ENCODE measurements at places on chromosomes 5 and 9.

- DNase-seq, result no peak
Observed at GRCh38 chr9:132494857-132495256, 84.8 kb downstream of the CFAP77 start.

DNA sequence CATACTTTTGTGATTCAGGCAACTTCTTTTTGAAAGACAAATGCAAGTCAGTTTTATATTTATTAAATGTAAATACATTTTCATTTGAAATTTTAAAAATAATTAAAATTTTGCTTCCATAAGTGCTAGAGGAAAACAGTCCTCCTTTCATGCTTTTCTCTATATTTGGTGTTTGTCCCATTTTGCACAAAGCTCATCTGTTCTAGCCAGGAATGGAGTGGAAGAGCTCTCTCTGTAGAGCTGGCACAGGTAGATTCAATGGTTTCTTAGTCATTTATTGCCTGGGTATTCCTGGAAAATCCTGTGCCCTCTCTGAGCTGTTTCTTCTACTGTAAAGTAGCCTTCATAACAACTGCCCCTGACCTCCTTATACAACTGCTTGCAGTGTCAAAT, 267.6 kb upstream of the HAPLN1 start:
- no peak for DNase-seq

DNA sequence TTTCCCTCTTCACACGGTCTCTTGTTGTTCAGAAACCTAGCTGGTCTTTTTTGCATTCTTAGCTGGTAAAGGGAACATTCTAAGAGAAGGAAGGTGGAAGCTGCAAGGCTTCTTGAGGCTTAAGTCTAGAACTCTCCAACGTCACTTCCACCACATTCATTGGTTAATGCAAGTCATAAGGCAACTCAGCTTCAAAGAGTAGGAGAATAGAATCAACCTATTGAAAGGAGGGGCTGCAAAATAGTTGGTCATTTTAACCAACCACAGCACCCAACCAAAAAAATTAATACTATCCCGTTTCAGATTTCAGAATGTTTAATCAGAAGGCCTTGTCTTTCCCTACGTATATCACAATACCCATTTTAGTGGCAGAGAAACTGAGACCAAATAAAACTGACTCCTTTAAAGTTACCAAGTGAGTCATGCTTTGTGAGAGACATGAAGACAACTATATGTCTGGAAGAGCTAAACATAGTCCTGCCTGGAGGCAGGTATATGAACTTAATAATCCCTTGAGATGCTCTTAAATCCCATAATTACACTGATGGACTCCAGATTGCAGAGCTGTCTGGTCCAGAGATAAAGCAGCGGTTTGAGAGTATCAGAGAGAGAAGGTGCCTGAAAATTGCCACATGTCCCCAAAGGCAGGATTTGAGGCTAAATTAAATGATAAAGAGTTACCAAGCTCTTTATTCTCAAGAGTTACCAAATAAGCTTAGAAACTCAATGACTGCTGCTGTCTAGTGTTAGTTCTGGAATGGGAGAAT, 14.4 kb downstream of the DOCK8 start:
- no peak for DNase-seq

GRCh38 chr5:180127682-180128670, 56.4 kb upstream of the RNF130 start:
- no peak for DNase-seq

DNA sequence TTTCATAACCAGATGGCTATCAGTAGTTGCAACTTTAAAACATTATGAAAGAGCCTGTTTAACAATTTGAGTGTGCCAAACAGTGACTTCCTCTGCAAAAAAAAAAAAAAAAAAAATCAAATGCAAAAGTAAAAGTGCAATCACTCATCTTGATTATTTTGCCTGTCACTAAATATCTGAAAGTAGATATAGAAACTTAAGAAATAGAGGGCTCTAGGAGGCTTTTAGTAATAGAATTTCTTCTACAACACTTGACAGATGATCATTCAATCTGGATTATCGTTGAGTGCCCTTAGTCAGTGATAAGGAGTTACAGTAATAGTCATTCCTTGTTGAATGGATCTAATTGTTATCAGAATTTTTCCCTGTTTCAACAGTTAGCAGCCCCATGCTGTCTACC, 101.8 kb downstream of the CETN3 start:
- no peak for DNase-seq

DNA sequence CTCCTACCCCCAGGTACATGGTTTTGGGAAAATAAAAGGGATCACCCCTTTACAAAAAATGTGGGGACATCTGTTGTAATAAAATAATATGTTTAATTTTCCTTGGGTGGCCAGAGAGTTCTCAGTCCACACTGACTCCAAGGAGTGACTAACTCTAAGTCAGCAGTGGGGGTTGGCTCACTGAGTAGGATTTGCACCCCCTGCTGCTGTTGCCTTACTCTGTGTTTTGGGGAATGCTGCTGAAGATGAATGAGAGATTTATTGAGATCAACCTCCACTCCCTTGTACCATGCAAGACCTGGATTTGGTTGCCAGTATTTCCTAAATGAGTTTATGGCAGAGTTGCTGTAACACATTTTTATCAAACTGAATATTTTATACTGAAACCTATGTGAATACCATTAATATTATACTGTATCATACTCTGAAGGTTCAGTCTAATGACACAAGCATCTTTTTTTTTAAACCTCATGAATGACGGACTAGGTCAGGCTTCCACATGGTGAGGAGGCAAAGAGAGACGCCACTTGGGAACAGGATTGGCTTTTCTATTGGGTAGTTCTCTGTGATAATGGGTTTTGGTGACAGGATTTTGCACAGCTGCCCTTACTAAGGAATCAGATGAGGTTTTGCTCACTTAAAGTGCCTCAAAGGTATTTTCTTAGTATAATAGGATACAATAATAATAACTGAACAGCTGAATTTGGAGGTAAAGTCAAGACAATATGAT, 121.3 kb upstream of the OSMR start:
- no peak for DNase-seq

DNA sequence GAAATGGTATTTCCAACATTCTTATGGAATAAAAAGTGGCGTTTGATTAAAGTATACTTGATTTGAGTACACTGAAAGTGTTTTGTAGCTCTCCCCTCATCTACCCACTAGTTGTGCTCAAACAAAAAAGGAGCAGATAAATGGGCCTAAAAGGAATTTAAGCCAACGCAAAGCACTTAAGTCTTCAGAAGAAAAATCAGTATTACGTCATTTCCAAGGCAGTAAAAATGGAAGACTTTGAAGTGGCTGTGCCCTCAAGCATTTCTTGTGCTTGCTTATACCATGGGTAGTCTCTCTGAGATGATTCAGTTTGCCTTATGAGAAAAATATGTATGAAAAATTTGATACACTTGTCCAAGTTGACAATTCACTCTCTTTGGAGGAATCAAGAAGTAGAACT, 279.9 kb upstream of the CD180 start:
- DNase-seq, result no peak

- DNase-seq, result no peak
Observed at GRCh38 chr9:134299883-134300282, 26.4 kb upstream of the RXRA start.

DNA sequence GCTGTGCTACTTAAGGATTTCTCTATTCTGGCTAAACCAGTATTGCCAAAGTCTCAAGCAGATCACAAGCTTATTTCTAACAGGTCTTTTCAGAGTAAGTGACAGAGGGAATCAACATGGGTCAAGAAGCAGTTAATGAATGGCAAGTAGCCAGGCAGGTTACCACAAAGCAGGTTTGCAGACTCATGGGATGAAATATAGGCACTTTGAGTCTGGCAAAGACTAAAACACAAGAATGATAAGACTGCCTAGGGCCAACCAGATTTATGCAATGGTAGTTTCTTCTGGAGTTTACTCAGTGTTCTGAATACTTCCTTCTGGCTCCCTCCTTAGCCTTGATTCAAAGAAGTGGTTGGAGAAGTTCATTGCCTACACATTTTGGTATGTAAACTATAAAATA, 3.6 kb downstream of the HMGCS1 start:
- no peak for DNase-seq

DNA sequence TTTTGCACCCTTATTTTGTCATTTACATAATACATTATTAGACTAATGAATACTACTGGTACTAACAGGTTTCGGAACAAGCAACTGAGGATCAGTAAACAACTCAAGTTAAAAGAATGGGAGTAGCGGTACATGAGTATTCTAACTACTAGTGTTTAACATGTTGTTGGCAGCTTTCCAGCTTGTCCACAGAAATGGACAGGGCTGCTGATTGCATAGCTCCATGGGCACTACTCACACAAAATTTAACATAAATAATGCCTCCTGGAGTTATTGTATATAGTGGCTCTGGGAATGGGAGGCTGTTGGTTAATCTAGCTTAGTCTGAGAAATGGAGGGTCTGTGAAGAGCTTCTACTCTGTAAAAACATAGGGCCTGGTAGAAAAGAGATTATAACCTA, 6.7 kb downstream of the NCBP1 start:
- no peak for DNase-seq

DNA sequence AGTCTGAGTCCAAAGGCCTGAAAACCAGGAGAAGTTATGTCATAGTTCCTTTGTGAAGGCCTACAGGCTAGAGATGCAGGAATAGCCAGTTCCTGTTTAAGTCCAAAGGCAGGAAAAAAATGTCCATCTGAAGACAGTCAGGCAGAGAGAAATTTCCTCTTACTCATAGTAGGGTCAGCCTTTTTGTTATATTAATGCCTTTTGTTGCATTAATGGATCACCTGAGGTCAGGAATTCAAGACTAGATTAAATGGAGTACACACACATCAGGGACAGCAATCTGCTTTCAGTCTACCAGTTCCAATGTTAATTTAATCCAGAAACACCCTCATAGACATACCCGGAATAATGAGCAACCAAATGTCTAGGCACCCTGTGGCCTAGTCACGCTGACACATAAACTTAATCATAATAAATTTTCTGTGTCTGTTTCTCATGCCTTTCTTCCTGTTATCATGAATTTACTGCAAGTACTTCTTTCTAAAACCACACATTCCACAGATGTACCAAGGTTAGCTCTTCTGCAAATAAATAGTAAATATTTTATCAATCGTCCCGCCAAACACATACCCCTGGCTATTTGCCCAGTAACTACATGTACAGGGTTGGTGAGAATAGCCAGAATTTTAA, 703.9 kb downstream of the EFNA5 start:
- no peak for DNase-seq

DNA sequence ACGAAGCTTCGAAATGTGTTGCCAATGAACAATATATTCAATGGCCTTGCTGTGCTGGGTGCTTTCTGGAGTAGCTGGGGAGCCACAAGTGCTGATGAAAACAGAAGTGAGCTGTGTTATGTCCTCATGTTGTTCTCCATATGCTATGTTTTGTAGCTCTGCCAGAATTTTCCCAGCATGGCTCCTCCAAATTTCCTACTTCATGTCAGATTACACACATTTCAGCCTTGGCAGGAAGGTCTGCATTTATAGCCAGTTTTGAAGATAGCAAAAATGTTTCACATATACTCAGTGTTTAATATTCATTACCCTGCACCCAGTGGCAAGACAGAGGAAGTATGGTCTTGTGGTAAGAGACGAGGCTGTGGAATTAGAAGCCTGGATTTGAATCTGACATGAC, 22.6 kb upstream of the NMUR2 start:
- no peak for DNase-seq

GRCh38 chr5:43312699-43313034, 545 bp downstream of the HMGCS1 start:
- DNase-seq, result no peak

DNA sequence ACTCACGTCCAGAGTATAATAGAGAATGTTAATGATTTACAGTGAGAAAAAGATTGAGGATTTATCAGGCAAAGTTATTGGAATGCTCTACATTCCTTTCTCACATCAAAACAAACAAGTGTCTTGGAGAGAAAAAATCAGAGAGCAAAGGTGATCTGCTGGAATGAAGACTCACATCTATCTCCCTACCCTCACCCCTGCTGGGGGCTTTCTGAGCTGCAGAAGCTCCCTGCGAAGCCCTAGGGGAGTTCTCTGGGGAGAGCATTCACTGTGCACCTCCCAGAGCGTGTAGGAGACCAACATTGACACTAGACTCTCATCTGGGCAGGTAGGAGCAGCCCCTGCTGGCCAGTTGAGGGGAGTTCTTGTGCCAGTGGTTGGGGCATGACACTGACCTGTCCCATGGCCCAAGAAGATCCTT, 76.6 kb upstream of the ADAMTS16 start:
- no peak for DNase-seq

DNA sequence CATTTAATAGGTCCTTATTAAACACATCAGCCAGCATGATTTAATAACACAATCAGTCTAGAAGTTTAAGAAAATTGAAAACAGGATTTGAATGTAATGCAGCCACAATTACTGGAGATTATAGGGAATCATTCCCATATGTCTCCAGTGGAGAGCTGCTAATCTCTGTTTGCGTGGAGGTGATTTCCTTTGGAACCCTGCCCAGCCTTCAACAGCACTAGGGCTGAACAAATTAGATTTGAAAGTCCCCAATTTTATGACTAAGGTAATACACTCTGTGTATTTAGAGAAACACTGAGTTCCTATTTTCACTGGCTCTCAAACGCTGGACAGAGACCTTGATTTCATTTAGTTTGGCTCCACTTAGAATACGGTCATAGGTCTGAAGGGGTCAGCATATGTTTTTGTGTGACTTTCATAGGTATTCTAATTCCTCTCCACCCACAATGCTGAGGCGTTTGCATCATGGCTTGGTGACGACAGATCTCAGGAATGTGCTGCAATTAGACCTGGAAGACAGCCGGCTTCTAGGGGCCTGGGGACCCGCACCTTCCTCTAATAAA, 508.3 kb downstream of the EBF1 start:
- no peak for DNase-seq

DNA sequence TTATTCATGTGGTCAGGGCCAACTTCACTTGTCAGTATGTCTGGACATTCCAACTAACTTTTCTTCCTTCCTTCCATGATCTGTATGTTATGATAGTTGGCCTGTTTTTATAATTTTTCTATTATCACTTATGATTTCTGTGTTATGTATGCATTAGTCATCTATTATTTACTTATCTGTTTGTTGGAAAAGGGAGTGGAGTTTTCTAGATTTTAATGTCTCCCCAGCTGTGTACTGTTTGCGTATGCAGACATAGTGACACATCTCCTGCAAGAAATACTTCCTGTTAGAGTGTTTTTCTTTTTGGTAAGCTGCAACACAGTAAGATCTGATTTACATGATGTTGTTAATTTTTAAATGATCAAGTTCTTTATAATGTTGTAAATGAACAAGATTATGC, 8.7 kb upstream of the INSYN2B start:
- DNase-seq, result no peak

GRCh38 chr5:61719124-61719523, 387.1 kb downstream of the ZSWIM6 start:
- no peak for DNase-seq

GRCh38 chr5:38373743-38374142, 115.4 kb downstream of the EGFLAM start:
- DNase-seq, result no peak

All from stimulated activated CD8-positive, alpha-beta memory T cell treated with anti-CD3 and anti-CD28 coated beads, Interleukin-4, amount 100 ng/mL, for 4 hours (primary cell).